SK-N-MC (cell line): ENCODE measurements at places on chromosomes 12 and 14.
A peak's percentile ranks its signal among the peaks of the same experiment; 100 is the strongest.

GRCh38 chr12:85157035-85157603 is 121.0 kb downstream of the LRRIQ1 start:
- no peak for DNase-seq

- no peak for DNase-seq
These were observed 165.5 kb downstream of the SLC41A2 start for GRCh38 chr12:104792570-104792969.

GRCh38 chr14:93011650-93012325 is 88.8 kb downstream of the CHGA start:
- no peak for DNase-seq

DNA sequence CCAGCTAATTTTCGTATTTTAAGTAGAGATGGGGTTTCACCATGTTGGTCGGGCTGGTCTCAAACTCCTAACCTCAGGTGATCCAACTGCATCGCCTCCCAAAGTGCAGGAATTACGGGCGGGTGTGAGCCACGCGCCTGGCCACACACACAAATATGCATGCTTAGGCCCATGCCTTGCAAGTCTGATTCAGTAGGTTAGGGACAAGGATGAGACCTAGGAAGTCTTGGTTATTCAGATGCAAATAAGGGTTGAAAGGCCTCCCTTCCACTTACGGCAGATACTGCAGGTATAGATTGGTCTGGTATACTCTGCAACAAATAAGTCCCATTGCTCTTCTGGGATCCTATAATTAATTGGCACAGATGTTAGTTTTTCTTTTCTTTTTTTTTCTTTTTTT is 32.9 kb downstream of the TXNRD1 start:
- DNase-seq, result no peak

DNA sequence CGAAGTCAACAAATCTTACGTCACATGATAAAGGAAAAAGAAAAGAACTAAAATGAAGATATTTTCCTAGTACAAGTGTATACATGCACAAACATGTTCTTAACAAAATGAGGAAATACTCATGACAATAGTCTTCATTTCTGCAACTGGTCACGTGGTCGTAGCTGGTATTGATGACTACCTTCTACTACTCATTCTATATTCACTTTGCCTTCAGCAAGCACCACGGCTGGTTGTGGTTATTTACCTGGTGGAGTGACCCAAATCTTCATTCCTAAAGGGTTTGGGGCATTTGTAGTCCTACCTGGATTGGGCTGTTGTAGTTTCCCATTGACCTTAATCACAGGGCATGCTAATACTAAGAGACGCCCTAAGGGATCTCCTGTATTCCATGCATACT is 51.2 kb downstream of the FIGNL2 start:
- no peak for DNase-seq

DNA sequence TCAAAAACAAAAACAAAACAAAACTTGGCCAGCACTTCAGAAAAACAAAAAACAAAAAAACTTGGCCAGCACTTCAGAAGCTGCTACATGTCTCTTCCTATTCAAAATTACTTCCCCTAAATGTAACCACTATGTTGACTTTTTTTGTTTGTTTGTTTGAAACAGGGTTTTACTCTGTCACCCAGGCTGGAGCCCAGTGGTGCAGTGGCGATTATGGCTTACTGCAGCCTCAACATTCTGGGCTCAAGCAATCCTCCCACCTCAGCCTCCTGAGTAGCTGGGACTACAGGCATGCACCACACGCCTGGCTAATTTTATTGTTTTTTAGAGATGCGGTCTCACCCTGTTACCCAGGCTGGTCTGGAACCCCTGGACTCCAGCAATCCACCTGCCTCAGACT is 38.0 kb upstream of the PPP4R3A start:
- DNase-seq, result no peak

GRCh38 chr12:76470028-76470939 is 89.3 kb downstream of the OSBPL8 start:
- peak; percentile 16 for DNase-seq

- no peak for DNase-seq
These were observed 130.1 kb downstream of the KITLG start for GRCh38 chr12:88450136-88450535.

DNA sequence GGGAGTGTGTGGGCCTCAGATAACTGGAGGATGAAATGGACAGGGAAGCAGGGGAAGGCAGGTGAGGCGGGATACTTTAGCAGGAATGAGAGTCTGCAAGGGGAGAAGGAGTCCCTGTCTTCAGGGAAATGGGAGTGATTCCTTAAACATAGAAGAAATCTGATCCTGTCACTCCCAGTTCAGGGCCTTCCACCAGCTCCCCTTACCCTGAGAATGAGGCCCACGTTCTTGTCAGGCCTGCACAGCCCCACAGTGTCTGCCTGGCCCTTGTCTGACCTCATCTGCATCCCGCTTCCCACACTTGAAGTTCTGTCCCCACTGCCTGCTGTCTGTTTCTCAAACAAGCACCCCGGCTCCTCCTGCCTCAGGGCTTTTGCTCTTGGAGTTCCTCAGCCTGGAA is 12.6 kb upstream of the LRP1-AS start:
- no peak for DNase-seq
